Adrenal gland (tissue), 19 donors: ENCODE measurements at places on chromosomes 3 and 15. TPM values are rescaled to one million over a fixed set of nuclear protein-coding genes. Genes with fewer than 3 reads are reported as not detected.

DNA sequence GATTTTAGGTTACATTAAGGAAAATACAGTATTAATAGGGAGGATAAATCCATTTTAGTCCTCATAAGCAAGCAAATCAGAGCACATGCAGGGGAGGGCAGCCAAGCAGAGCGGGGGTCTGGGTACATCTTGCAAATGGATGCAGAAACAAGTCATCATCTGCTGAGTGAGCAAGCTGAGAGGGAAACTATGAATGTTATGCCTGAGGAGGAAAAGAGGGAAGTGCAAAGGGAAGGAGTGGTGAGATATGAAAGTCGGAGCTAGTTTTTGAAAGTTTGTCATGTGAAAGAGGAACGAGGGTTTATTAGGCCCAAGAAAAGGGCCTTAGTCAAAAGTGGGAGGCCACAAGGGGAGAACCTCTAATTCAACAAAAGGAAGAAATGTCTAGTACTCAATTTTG is 15.4 kb downstream of the PTX3 start:
- H3K4me3 ChIP-seq = no peak overlapping the region
- H3K27ac ChIP-seq = no peak overlapping the region
- peak; percentile 8 for DNase-seq

Gene ZBBX
- not detected for total RNA-seq

DNA sequence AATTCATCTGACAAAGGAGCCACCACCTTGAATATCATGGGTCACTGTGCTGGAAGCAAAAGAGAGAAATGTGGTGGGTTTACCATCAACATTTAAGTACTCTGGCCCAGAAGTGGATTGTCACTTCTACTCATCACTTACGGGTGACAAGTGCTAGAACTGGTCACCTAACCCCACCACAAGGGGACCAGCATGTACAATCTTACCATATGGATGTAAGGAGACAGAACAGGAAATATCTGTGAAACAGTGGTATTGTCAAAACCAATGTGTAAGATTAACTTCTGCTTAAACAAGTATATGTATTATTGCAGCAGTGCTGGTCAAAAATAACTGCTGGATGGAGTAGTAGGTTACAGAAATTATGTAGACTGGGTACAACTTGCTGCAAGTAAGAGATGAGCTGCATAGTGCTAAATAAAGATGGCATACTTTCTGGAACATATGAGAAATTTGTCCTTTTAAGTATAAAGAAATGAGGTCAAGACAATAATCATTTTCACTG is 171.8 kb downstream of the POTEB3 start:
- no peak overlapping the region for H3K27ac ChIP-seq
- H3K4me1 ChIP-seq = no peaks in the 10 kb centered on the region
- no peak for DNase-seq
- no peaks in the 10 kb centered on the region for H3K27me3 ChIP-seq
- no peaks in the 10 kb centered on the region for H3K36me3 ChIP-seq

GRCh38 chr15:27956285-27956684 is 142.8 kb downstream of the OCA2 start:
- H3K4me3 ChIP-seq = no peak overlapping the region
- DNase-seq = peak; percentile 21
- H3K27me3 ChIP-seq = no peaks in the 10 kb centered on the region
- H3K27ac ChIP-seq = no peak overlapping the region
- no peaks in the 10 kb centered on the region for H3K4me1 ChIP-seq
- H3K36me3 ChIP-seq = no peaks in the 10 kb centered on the region

GRCh38 chr3:3180456-3180855 is 965 bp upstream of the CRBN start:
- H3K4me3 ChIP-seq = no peak overlapping the region
- H3K36me3 ChIP-seq = no peaks in the 10 kb centered on the region
- H3K27ac ChIP-seq = no peak overlapping the region
- H3K4me1 ChIP-seq = peaks cover 25% of the 10 kb centered on the region
- no peaks in the 10 kb centered on the region for H3K27me3 ChIP-seq
- DNase-seq = no peak

Gene TCAIM
- 22.3 TPM for total RNA-seq

DNA sequence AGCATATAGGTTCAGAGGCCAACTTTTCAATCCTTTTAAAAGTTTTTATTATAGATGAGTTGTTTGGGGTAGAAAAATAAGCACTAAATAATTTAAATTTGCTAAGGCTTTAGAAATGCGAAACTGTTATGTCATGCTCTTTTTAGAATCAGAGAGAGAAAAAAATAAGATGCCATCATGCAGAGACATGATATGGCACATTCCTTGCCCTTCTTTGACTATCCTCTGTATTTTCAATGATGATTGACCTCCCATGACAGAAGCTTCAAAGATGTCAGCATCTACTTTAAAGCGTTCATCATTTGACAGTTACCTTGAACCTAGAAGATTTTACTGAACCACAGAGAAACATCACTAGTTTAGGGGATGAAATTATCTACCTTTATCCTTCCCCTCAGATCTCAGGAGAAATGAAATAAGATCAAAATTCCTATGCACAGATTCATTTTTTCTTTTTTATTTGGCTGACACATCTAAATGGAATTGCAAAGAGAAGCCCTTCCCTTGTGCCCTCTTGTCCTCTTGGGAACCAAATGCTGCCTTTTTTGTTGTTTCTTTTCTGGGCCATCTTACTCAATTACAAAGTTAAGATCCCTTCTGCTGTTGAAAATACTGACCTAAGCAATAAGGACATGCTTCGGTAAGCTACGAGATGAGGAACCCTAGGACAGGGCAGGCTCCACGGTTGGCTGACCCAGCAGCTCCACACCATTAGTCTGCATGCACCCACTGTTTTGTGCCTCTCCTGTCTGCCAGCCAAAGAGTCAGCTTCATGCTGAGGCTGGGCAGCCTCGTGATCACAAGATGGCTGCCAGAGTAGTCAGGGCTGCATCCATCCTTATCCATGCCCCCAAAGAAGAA is 289.7 kb upstream of the TPM1 start:
- H3K4me3 ChIP-seq = no peak overlapping the region
- H3K36me3 ChIP-seq = no peaks in the 10 kb centered on the region
- H3K27me3 ChIP-seq = no peaks in the 10 kb centered on the region
- H3K27ac ChIP-seq = no peak overlapping the region

DNA sequence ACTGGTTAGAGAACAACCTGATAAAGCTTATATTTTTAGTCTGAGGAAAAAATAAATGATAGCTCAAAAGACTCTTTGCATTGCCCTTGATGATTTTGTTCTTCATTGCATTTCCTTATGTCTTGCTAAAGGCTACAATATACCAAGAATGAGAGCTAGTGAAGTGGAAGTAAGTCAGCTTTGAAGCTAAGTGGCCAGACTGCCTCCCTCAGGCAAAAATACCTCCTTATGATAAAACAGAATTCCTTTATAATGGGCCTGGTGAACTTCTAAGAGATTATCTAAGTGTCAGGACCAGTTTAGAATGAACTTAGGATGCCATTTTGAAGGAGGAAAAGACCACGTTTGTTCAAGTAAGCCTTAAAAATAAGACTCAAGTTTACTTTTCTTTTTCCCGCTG is 678.4 kb downstream of the ROBO2 start:
- H3K36me3 ChIP-seq = no peaks in the 10 kb centered on the region
- no peaks in the 10 kb centered on the region for H3K4me1 ChIP-seq
- DNase-seq = no peak
- no peak overlapping the region for H3K4me3 ChIP-seq
- no peak overlapping the region for H3K27ac ChIP-seq

DNA sequence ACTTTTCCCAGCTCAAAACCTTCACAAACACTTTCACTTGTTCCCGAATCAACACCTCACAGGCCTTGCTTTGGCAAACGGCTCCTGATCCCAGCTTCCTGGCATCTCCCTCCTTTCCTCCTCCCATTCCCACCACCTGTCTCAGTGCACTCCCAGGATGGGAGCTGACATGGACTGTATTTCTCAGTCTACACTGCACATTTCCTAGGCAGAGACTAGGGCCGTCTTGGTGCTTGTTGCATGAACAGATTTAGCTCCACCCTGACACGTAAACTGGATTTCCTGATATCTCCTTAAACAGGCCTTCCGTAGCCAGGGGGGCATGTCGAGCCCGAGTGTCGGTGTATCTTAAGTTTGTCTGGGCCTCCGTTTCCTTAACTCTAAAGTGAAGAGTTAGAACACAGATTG is 790 bp upstream of the WHAMM start:
- H3K36me3 ChIP-seq = peaks cover 6% of the 10 kb centered on the region
- H3K4me3 ChIP-seq = no peak overlapping the region
- H3K27ac ChIP-seq = peak overlapping the region; percentile 99
- H3K27me3 ChIP-seq = no peaks in the 10 kb centered on the region

DNA sequence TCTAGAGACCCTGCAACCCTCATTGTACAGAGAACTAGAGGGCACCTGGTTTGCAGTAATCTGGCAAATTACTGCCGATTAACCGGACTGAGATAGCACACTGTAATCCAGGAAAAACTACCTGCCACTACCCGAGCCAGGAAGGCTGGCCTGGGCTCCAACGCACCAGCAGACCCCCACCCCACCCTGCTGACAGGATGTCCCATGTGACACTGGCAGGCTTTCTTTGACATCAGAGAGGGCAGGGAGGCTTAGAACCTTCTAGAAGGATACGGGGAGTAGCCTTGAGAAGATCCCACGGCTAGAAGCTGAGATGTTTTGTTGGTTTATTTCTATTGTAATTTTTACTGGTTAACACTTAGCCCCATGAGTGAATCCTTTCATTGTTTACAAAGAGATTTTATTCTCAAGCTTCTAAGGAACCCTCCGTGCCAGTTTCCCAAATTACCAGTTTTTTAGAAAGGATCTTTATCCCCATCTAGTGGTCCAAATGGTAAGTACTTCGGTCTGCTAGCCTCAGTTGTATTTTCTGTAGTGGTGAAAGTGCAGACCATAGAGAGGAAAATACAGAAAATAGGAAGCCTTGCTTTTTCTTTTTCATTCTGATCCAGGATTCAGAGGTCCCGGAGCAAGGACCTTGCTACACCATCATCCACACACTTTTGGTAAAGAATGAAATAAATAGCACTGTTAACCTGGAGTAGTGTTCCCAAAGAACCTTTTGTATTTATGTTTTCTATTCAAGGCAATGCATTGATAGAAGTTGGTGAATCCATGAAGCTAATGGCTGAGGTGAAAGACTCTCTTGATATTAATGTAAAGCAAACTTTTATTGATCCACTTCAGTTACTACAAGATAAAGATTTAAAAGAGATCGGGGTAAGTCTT is 81.9 kb upstream of the ADAMTSL3 start:
- no peaks in the 10 kb centered on the region for H3K27me3 ChIP-seq
- DNase-seq = no peak
- H3K4me1 ChIP-seq = no peaks in the 10 kb centered on the region
